Mesenteric fat pad (tissue), 1 donor: ENCODE measurements at places on chromosomes 6 and 20. TPM values are rescaled to one million over a fixed set of nuclear protein-coding genes. Genes with fewer than 3 reads are reported as not detected.

DZANK1 gene
- total RNA-seq = 1.3 TPM

DNA sequence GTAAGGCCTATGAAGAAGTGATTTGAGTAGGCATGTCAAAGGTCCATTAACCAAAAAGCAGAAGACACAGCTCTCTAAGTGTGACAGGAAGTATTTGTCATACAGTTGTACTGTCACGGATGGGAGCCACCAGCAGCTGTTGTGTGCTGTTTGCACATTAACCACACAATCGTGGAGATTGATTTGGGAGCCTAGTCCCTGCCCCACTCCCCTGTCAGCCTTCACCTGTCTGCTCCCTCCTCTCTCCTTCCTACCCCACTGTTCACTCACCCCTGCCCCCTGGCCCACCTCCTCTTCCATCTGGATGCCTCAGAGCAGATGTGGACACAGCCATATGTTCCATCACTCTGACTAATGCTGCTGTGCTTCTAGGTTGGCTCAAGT, 124.7 kb upstream of the SPACA1 start:
- DNase-seq = no peak

- no peak for DNase-seq
Measured at GRCh38 chr6:170164271-170164900, 126.5 kb downstream of the DLL1 start.

KIF25 gene
- total RNA-seq = 0.93 TPM

DNA sequence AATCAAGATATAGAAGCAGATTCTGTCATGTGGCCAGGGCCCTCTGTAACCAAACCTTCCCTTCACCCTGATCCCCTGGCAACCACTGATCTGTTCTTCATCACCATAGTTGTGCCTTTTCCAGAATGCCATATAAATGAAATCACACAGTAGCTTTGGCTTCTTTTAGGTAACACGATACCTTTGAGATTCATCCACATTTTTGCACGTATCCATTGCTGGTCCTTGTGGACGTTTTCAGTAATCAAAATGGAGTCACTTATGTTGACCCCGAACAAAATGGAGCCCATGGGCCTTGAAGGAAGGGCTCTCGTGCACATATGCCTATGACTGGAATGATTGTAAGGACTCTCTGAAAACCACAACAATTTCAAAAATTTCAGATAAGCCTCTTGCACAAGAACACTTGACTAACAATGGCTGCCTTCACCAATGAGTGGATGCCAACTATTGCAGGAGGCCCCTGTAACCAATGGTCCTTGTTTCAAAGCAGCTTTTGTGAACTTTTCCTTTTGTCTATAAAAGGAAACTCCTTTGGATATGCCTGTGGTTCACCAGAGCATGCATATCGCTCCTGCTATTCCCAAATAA, 84.3 kb upstream of the RALY start:
- no peak for DNase-seq

DNA sequence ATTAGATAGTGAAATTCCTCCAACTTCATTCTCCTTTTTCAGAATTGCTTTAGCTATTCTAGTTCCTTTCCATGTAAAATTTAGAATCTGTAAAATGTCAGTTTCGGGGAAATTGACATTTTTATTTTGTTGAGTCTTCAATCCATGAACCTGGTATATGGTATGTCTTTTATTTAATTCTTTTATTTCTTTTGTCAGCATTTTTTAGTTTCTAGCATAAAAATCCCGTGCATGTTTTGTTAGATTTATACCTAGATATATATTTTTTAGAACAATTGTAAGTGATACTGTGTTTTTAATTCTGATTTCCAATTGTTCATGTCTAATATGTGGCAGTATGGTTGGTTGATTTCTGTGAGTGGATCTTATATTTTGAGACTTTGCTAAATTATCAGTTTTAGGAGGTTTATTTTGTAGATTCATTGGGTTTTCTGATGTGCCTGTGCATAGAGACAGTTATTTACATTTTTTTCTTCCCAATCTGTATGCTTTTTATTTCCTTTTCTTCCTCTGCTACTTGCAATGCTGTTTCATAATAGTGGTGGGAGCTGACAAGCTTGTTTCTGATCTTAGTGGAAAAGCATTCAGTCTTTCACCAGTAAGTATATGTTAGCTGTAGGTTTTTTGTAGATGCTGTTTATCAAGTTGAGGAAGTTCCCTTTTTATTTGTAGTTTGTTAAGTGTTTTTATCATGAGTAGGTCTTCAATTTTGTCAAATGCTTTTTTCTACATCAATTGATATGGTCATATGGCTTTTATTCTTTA, 13.7 kb downstream of the TAB2 start:
- DNase-seq = no peak

DNA sequence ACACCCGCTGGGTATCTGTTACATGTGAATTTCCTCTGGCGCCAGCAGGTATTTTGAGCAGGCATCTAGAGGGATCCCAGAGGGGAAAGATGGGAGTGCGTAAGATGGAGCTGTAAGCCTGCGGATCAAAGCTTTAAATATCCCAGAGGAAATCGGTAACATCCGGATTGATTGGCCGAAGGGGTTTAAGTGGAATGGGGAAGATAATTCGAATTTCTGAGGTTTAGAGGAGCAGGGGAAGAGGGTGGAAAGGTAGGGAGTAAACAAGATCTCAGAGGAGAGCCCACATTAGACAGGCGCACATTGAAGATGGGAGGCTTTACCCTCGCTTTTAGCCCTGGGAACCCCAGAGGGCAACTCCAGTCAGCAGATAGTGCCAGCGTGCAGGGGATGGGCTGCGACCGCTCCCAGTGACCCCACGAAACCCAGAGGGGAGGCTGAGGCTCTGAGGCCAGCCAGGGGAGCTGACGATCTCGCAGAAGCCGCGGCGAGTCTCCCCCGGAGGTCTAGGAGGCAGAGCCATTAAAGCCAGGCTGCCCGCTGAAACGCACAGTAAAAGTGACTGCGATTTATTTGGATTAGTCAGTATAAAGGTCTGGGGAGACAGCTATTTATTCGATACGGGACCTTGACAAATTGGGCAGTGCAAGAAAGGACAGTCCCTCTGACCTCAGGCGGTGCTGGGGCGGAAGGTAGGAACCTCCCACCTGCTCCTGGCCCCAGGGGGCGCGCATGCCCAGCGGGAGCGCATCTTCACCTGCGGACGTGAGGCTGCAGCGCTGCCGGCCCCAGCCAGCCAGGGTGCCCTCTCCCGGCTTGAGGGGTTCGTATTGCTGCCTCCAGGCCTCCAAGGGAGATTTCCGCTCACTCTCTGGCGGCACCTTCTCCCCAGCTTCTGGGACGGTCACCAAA, 34.3 kb upstream of the TCF21 start:
- no peak for DNase-seq

DNA sequence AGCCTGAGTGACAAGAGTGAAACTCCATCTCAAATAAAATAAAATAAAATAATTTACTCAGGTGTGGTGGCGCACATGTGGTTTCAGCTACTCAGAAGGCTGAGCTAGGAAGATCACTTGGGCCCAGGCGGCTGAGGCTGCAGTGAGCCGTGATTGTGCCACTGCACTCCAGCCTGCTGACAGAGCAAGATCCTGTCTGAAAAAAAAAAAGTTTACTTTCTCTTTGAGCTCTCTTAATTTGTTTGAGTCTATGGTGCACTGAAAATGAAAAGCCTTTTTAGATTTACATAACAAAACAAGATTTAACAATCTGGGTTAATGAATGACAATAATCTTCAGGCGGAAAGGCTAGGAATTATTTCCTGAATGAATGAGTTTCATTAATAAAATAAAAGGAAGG, 23.3 kb upstream of the NHSL1 start:
- no peak for DNase-seq

CALHM5 gene
- total RNA-seq = 2.8 TPM
